Progenitor cell of endocrine pancreas (in vitro differentiated cells): ENCODE measurements at places on chromosomes 2 and 18. TPM values are rescaled to one million over a fixed set of nuclear protein-coding genes. Genes with fewer than 3 reads are reported as not detected.

DNA sequence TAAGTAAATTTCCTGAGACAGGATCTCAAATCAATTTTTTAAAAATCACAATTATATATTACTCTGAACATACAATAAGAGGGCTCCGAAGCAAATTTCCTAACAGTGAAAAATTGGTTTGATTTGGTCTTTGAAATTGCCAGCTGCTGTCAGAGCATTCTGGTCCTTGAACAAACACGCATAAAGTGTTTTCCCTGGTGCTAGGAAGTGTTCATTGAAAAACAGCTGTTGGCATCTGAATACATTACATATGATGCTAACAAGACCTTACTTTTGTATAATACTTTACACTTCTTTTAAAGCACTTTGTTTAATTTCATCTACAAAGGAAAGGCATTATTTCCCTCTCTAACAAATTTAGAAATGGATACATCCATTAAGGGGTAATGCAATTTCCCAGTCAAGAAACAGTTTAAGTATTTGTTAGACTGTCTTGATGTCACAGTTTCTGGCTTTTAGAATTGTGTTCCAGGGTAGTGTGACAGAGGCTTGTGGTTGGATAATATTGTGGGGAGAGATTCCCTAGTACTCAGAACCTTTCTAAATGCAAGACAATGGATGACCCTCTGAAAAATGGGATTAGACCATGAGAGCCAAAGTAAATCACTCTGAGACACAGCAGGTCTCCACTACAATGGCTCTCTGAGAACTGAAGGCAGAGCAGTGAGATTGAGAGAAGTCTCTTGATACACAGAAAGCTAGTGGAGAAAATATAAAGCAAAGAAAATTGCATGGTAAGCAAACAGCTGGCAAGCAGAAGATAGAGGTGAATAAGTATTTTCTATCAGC is 299.0 kb downstream of the TRIB2 start:
- DNase-seq: no peak

The FOXI3 gene
- 0.57 and 0.98 TPM in 2 replicates for total RNA-seq

DNA sequence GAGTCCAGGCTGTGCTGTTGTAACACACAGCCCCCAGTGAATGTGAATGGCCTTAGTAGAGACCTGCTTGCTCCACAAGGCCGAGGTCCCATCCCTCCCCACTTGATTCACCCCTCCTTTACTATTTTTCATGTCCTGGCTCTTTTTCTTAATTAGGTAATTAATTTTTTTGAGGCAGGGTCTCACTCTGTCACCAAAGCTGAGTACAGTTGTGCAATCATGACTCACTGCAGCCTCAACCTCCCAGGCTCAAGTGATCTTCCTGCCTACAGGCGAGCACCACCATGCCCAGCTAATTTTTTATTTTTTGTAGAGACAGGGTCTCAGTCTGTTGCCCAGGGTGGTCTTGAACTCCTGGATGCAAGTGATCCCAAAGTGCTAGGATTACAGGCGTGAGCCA is 19.3 kb downstream of the FBLN7 start:
- no peak for DNase-seq

GRCh38 chr2:127153691-127154158 is 46.8 kb upstream of the BIN1 start:
- no peak for DNase-seq

DNA sequence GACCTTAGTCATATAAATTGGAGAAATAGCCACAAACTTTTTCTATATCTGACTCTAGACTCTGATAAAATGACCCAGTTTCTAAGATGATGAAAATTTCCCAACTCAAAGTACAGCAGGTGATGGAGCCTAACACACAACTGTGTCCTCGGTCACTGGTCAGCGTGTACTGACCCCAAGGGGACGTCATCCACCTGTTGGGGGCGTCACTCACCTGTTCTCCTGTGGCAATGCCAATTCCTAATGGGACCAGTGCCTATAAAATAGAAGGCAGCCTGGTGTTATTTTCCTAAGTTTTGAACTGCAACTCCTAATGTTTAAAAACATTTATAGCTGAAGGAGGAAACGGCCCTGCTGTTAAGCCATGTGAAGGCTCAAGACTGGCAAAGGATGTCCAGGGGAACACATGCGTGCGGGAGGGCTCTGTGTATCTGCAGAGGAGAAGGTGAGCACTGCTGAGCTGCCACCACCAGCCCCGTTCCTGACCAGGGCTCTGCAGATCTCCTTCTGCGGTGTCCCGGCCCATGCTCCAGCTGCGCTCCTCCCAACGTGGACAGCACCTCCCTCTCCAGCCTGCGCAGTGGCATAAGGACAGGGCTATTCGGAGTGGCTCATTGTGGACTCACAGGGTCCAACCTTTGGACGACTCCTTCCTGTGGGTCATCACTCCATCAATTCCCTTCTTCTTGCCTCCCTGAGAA is 21.2 kb downstream of the TYMS start:
- no peak for DNase-seq

- DNase-seq: no peak
Measured at GRCh38 chr2:25814681-25815080, 63.6 kb downstream of the ASXL2 start.

DNA sequence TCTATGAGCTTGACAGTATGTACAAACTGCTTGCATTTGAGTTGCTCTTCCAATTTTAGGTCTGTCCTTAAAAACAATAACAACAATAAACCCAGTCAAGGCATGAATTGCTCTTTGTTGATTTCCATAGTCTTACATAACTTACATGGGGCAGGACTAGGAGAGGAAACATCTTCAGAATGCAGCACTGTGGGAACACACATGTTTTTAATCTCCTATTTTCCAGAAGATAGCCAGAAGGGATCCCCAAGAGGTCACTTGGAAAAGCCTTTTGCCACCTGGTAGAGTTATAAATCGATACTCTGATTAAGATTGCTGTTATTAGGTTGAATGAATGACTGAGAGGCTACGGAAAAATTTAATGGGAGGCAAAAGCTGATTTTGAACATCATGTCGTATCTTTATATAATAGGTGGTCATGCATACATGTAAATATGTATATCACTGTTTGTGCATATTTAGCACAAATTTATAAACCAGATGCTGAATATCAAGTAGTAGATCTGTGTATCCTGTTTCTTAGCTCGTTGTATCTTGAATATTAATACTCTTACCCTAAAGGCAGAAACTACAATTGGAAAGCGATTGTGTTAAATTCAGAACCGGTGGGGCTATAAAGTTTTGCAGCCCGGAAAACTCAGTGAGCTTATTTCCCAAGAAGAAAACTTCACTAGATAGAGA is 479.4 kb upstream of the TCF4 start:
- DNase-seq: no peak

- DNase-seq: no peak
Measured at GRCh38 chr18:60209042-60209441, 163.5 kb downstream of the MC4R start.

The RTP5 gene
- not detected in 2 replicates for total RNA-seq

The NMUR1 gene
- total RNA-seq: not detected in 2 replicates

DNA sequence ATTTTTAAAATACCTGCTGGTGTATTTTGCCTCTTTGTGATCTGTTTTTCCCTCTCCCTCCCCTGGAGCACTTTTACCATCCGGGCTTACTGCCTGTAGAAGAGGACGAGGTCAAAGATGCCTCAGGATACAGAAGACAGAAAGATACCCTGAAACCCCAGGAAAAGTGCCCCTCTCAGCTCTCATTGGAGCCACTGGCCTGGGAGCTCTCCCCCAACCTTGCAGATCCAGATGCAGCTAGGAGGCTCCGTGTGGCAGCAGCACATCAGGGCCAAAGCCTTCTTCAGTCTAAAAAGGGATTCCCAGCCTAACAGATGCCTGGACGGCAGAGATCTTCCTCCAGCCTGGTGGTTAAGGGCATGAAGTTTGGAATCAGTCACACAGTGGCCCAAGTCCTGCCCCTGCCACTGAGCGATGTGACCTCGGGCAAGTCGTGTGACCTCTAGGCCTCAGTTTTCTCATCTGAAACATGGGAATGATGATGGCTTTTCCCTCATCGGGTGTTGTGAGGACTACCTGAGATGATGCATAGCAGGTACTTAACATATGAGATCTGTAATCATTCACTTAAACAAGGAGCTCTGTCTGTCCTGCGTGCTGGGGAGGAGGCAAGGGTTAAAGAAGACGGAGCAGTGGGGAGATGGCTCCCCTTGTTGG is 239.4 kb downstream of the DYSF start:
- no peak for DNase-seq

The TP53I3 gene
- 64.4 and 67.8 TPM in 2 replicates for total RNA-seq

DNA sequence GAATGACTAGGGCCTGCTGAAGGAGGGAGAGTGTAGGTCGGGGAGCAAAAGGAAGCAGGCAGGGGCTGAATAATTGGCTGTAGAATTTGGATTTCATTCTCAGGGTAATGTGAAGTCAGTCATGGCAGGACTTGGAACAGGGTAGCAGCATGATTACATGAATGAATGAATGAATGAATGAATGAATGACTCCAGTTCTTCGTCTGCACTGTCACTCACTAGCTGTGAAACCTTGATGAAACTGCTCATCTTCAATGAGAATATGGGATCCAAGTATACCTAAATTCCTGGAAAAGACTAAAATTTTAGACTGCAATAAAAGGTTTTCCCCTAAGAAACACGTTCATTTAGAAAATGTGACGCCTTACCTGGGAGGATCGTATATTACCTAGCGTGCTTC is 3.0 kb upstream of the RND3 start:
- DNase-seq: no peak

DNA sequence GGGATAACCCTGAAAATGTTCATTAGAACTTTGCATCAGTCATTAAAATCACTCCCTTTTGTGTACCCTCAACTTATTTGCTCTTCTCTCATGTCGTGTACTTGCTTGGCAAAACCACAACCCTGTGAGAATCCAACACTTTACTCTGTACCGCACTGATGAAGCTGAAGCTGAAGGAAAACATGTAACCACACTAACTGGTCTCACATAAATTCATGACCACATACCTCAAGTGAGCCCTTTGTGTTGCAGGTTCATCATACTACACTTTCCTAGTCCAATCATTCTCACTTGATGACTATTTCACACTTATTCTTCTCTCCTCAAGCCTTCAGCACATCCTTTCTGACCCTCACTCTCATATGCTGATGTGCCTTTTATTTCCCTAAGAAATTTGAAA is 175.4 kb downstream of the DPP4 start:
- DNase-seq: no peak

- DNase-seq: no peak
Measured at GRCh38 chr18:69974365-69974764, 26.7 kb upstream of the CD226 start.

- no peak for DNase-seq
Measured at GRCh38 chr2:114515882-114516281, 73.4 kb downstream of the DPP10 start.

GRCh38 chr2:242015108-242016065 is 145.9 kb downstream of the RTP5 start:
- no peak for DNase-seq

GRCh38 chr18:53909668-53910067 is 314.8 kb downstream of the MBD2 start:
- no peak for DNase-seq

The CCDC74B gene
- total RNA-seq: 10.7 and 10.9 TPM in 2 replicates

- DNase-seq: peak; percentile 30
Measured at GRCh38 chr2:199659207-199659606, 191.8 kb downstream of the FTCDNL1 start.

GRCh38 chr2:216572582-216573578 is 60.3 kb upstream of the IGFBP2 start:
- no peak for DNase-seq

GRCh38 chr2:53694096-53694771 is 73.4 kb upstream of the CHAC2 start:
- DNase-seq: no peak

The CRYGD gene
- not detected in 2 replicates for total RNA-seq

The ACOXL gene
- total RNA-seq: 0.19 and 0.27 TPM in 2 replicates

DNA sequence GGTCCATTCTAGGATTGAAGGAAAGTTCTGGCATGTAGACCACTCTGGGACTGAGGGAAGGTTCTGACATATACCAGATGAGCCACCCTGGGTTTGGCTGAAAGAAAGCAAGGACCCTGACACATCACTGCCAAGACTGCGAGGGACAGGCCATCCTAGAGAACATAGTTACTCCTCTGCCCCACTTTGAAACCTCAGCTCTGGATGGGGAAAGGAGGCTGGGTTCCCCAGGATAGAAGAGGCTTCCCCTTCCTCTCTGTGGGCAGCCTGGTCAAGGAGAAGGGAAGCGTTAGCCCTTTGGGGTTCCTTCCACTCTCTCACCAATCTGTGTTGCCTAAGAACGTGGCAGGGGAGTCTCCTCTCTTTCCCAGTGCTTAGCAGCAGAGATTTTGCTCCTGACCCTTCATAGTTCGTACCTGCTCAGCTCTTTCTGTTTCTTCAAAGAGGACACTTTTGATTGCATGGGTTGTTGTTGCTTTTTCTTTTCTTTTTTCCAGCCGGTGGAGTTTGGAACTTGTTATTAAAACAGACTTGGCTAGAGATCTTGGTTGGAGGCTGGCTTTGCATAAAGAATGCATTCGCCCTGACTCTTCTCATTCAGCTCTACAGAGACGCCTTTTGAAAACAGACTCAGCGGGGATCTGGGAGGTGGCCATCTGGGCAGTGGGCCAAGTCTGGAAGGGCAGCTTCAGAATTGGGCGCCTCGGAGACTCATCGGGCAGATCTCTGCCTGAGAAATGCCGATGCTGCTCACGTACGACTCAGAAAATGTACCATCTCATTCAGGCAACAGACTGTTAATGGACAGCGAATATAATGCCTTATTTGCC is 166.1 kb downstream of the CLIP4 start:
- no peak for DNase-seq

DNA sequence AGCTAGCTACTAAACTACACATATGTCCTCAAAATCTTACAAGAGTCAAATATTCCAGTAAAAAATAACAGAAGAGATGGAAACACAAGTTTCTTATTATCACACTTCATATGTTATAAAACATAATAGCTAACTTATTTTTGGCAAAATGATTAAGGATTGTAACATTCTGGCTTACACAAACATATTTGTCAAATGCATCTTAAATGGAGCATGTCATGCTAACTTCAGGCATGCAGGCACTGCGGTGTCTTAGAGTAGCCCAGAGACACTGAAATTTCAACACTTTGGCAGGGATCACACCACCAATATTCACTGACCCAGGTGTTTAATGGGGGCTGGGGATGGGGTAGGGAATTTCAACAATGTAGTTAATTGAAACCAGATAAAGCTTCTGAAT is 51.6 kb downstream of the LDAH start:
- DNase-seq: no peak

The EVX2 gene
- not detected in 2 replicates for total RNA-seq
